ENCODE measurements at places on chromosomes 3 and 15.

- DNase-seq: no peak
Observed at GRCh38 chr15:60569596-60569995, 90.7 kb upstream of the ICE2 start.

- no peak for DNase-seq
Observed at GRCh38 chr3:127439621-127440020, 150.9 kb downstream of the TPRA1 start.

- no peak for DNase-seq
Observed at GRCh38 chr3:166453478-166453877, 616.3 kb upstream of the BCHE start.

- DNase-seq: no peak
Observed at GRCh38 chr3:139122221-139122581, 77.5 kb upstream of the PRR23C start.

GRCh38 chr3:111595232-111595631 lies at the start of gene ZBED2:
ZBED2 (minus strand) TSS chr3:111595346; CDS start chr3:111594201, 1,145 bp downstream.
- no peak for DNase-seq

- DNase-seq: no peak
Observed at GRCh38 chr15:78625606-78626280, 4.9 kb upstream of the CHRNA3 start.

DNA sequence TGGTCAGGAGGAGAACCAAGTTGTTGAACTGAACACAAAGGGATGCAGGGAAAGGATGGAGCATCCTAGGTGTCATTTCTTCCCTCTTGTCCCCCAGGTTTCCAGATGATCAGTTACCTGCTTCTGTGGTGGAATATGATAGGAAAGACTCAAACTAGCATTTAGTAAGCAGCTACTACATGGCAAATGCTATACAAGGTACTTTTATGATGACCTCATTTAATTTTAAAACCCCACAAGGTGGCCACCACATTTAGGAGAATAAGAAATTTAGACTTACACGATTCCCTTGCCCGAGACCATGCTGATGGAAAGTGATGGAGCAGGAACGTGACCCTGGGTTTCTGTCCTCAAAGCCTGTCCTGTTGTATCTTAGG lies 40.9 kb downstream of the CCR4 start:
- no peak for DNase-seq

- no peak for DNase-seq
Observed at GRCh38 chr15:65363766-65364165, 14.0 kb downstream of the IGDCC3 start.

GRCh38 chr15:41073028-41073427 lies 43.1 kb downstream of the INO80 start:
- DNase-seq: no peak

- DNase-seq: no peak
Observed at GRCh38 chr15:50593761-50594160, 47.3 kb upstream of the USP50 start.

DNA sequence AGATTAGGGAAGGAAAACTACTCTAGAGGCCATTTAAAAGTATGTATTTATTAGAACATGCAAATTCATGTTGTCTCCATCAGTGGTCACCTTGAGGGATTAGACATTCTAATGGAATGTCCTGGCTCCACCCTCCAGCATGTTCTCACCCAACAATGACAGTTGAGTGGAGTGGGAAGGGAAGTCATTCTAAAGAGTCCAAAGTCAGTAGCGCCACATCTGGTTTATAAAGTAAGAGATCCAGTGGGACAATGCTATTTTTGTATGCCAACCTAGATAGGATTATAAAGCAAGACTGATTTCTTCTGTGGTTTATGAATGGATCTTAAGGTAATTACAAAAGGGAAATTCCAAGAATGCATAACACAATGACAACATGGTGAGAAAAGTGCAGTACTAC lies 33.3 kb downstream of the SLC24A1 start:
- no peak for DNase-seq

- DNase-seq: no peak
Observed at GRCh38 chr3:177295116-177295515, 97.8 kb upstream of the TBL1XR1 start.

DNA sequence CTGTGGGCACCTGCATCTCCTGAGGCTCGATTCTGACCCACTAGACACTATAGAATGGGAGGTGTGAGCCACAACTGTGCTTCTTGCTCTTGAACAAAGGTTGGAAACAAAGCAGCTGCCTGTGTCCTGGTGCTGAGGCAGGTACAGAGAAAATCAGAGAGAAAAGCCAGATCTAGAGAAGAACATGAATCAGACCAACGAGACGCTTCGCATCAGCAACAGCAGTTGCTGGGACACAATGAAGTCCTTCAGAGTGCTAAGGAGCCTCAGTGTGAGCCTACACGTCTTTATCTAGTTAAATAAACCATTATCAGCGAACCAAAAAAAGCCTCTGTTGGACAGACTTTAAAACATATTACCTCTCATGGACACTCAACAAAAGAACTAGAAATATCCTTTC lies 86.3 kb upstream of the MEX3B start:
- no peak for DNase-seq

- DNase-seq: no peak
Observed at GRCh38 chr3:107966276-107966675, 124.6 kb downstream of the CD47 start.

GRCh38 chr3:52357151-52358080 lies 41.3 kb downstream of the DNAH1 start:
- DNase-seq: no peak

- DNase-seq: no peak
Observed at GRCh38 chr3:11632966-11633365, 10.7 kb downstream of the VGLL4 start.

- DNase-seq: no peak
Observed at GRCh38 chr15:78828920-78829319, 17.7 kb upstream of the ADAMTS7 start.

DNA sequence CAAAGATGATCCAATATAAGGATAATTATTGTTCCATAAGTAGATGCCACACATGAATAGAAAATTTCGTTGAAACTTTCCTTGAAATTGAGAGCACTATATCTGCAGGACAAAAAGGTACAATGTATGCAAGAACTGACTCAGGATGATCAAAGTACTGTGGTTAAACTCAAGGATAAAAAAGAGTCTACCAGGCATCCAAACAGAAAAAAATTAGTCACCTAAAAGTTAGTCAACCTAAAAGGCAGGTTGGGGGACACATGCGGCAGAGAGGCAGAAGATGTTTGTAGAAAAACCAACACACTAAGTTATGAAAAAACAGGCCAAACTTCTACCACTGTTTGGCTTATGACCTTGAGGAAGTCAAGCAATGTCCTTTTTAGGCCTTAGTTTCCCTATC lies 68.7 kb downstream of the GSK3B start:
- no peak for DNase-seq

DNA sequence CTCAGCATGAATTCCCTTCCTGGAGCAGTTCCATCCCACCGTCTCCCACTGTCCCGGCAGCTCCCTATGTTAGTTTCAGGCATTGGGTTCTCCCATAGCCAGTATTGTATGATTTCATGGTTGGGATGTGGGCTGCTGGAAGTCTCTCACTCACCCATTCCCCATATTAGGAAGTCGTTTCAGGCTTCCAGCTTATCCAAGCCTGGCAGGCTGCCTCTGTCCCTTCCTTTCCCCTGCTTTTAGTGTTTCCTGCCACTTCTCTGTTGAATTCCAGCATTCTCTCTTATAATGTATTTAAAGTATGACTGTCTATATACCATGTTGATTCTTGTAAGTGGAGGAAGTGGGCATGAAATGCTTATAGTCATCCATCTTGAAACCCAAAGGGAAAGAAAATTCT lies 309.7 kb upstream of the RBMS3 start:
- no peak for DNase-seq

DNA sequence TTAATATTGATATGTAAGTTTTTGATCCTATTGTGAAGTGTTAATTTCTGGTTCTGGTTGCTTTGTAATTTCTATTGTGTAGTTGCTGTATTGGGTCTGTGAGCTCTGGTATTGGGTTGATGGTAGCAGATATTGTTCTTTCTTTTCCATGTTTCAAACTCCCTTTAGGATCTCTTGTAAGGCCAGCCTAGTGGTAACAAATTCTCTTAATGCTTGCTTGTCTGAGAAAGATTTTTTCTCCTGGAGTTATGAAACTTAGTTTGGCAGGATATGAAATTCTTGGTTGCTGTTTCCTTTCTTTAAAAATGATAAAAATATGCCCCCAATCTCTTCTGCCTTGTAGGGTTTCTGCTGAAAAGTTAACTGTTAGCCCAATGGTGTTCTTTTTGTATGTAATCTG lies 268.6 kb upstream of the PLSCR5 start:
- DNase-seq: no peak

GRCh38 chr3:188205992-188206416 lies 52.0 kb downstream of the LPP start:
- DNase-seq: no peak

GRCh38 chr3:155424323-155424710 lies 130.8 kb upstream of the STRIT1 start:
- no peak for DNase-seq

DNA sequence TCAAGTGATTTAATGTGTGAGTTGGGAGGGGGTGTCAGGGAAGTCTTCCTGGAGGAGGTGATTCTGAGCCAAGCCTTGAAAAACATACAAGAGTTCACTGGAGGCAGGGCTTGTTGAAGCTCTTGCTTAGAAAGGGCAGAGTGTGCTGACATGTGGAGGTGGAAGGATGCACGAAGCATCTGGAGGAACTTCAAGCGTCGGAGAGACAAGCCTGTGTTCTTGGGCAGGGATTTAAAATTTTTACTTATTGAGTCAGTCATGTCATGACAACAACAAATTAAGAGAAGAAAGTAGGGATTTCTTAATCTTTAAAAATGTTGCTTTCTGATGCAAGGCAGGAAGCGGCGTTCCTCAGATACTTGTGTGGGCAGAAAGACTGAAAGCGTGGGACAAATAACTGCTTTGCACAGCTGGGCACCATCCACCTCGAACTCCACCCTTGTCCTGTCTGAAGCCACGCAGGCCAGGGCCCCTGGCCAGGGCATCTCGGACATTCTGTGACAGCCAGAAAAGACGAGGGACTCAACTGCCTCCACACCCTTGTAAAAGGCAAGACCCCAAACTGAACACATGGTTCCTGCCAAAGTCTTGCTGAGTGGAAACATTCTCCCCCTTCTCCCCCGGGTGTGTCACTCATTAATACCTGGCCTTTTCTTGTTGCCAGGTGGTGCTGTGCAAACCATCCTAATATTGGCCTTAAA lies 6.9 kb upstream of the IL16 start:
- DNase-seq: no peak

DNA sequence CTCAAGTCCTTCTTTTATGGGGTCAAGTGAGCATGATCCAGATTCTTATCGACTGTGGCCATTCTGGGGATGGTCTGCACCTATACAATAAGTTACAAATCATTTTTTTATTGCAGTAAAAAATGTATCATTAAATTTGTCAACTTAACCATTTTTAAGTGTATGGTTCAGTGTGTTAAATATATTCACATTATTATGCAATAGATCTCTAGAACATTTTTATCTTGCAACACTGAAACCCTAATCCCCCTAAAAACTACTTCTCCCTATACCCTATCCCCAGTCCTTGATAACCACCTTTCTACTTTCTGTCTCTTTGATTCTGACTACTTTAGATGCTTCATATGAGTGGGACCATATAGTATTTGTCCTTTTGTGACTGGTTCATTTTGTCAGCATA lies 10.4 kb upstream of the BOC start:
- DNase-seq: no peak

DNA sequence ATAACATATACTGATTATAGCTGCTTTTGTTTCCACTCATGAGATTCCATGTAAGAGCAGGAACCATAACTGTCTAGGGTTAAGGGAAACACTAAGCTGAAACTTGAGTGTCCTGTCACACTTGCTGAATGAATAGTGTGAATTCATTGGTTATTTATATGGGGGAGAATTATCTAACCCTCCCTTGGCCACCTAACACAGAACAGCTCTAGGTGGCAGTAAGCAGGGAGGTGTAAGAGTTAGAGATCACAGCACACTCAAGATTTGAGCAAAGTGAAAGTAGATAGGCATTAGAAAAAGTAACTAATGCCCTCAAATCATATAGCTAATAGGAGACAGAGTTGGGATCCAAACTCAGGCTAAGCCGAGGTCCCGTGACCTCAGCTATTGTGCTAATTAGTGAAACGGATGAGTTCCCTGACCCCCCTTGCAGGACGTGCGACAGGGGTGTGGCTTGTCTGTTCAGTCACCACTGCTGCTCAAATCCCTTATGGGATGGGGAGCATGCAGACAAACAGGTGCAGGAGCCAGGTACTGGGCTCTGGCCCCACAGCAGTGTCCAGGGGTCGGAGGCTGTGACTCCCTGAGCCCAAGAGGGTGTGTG lies 27.7 kb upstream of the ANO10 start:
- no peak for DNase-seq

DNA sequence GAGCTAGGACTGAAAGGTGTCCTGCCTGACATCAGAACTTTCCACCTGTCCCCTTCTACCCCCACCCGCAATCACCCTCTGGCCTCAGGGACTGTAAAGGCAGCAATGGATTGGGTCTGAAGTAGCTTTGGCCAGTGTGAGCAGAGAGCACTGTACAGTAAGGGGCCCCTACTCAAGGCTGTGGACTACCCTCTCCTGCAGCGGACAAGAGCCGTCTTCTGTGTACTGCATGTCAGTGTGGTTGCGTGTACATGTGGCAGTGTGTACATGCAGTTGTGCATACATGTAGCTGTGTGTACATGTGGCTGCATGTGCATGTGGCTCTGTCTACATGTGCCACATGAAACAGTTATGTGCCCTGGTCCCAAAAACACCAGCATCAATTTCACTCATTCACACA lies 205.9 kb upstream of the LINGO1 start:
- no peak for DNase-seq
